ENCODE measurements at places on chromosomes 4 and X. TPM values are rescaled to one million over a fixed set of nuclear protein-coding genes. Genes with fewer than 3 reads are reported as not detected.

The FMR1 gene
- total RNA-seq = 105 TPM

DNA sequence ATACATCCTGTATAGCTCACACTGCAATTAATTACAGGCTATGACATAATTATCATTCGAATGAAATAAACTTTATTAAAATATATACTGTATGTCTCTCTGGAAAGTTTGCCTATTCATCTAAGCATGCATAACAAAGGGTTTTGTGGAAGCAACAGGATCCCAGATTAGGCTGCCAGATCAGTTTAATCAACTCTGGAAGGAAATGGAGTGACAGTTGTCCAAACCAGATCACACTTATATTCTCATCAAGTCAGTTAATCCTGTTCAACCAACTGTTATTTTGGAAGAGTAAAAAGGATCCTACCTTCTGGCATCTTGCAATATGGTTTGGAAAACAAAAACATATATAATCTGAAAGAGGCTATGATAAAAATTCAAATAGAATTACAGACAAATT is 312.2 kb downstream of the FAT4 start:
- H3K4me3 ChIP-seq = no peak overlapping the region
- H3K27me3 ChIP-seq = no peaks in the 10 kb centered on the region
- H3K36me3 ChIP-seq = no peaks in the 10 kb centered on the region
- no peaks in the 10 kb centered on the region for H3K4me1 ChIP-seq

DNA sequence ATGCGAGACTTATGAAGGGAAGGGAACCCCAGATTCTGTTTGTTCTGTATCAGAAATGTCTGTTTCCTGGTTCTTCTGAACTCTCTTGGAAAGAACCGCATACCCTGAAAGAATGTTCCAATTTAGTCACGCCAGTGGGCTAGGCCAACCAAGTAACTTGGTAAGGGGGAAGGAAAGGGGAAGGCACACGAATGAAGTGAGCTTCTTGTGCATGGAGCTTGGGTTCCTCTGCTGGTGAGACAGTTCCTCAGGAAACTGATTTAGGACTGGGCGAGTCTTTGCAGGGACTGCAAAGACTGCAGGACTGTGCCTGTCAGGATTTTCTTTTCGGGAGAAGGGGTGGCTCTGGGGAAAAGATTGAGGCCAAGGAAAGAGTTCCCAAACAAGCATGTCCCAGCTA is 35.6 kb downstream of the FRMPD3 start:
- no peaks in the 10 kb centered on the region for H3K4me1 ChIP-seq
- peak; percentile 29 for DNase-seq
- no peak overlapping the region for H3K4me3 ChIP-seq
- no peaks in the 10 kb centered on the region for H3K36me3 ChIP-seq

DNA sequence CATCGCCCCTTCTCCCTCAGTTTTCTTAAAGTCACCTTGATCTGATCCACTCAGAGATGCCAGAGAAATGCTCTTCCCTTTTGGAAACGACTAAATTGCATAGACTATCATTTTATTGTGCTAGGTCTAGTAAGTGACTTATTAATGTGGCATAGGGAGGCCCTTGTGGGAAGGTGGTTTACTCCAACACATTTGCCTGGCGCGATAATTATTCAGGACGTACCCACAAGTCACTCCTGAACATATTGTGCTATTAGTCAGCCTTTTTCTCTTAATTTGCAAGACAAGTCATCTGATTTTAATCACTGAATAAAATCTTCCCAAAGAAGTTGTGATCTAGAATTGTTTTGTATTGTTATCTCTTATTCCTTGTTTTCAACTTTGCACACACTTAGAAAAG is 7.6 kb downstream of the ENPEP start:
- no peak overlapping the region for H3K27ac ChIP-seq
- H3K4me3 ChIP-seq = no peak overlapping the region
- H3K27me3 ChIP-seq = no peaks in the 10 kb centered on the region

The C4orf50 gene
- total RNA-seq = 0.03 TPM

- no peaks in the 10 kb centered on the region for H3K4me1 ChIP-seq
- H3K36me3 ChIP-seq = no peaks in the 10 kb centered on the region
- H3K4me3 ChIP-seq = no peak overlapping the region
Observed at GRCh38 chr4:89334311-89334710, 26.7 kb upstream of the GPRIN3 start.

GRCh38 chr4:107379054-107379869 is 340.8 kb downstream of the PAPSS1 start:
- no peak overlapping the region for H3K27ac ChIP-seq
- H3K27me3 ChIP-seq = no peaks in the 10 kb centered on the region
- no peak for DNase-seq
- no peaks in the 10 kb centered on the region for H3K4me1 ChIP-seq
- no peak overlapping the region for H3K4me3 ChIP-seq
- H3K36me3 ChIP-seq = no peaks in the 10 kb centered on the region

GRCh38 chr4:140463614-140464013 is 34.5 kb downstream of the MGAT4D start:
- no peak for DNase-seq
- H3K27ac ChIP-seq = no peak overlapping the region
- no peaks in the 10 kb centered on the region for H3K4me1 ChIP-seq
- no peaks in the 10 kb centered on the region for H3K36me3 ChIP-seq
- peaks cover 2% of the 10 kb centered on the region for H3K27me3 ChIP-seq
